SJSA1 (cell line): ENCODE measurements at places on chromosomes 1 and 21. TPM values are rescaled to one million over a fixed set of nuclear protein-coding genes. Genes with fewer than 3 reads are reported as not detected.
A peak's percentile ranks its signal among the peaks of the same experiment; 100 is the strongest.

The CHAF1B gene
- 12.1 and 16.6 TPM in 2 replicates for total RNA-seq

- DNase-seq, result no peak
- H3K27me3 ChIP-seq, result no peaks in the 10 kb centered on the region
These were observed 1.2 kb downstream of the JMJD4 start for GRCh38 chr1:227733751-227734545.

GRCh38 chr21:37130971-37131370, 57.9 kb downstream of the TTC3 start:
- no peaks in the 10 kb centered on the region for H3K4me1 ChIP-seq
- DNase-seq, result no peak
- no peak overlapping the region for H3K4me3 ChIP-seq

The GPR89B gene
- total RNA-seq, result 7.8 and 25.2 TPM in 2 replicates

- H3K36me3 ChIP-seq, result no peaks in the 10 kb centered on the region
- no peak for DNase-seq
- H3K27me3 ChIP-seq, result no peaks in the 10 kb centered on the region
- H3K27ac ChIP-seq, result no peak overlapping the region
- H3K4me1 ChIP-seq, result no peaks in the 10 kb centered on the region
These were observed 17.0 kb upstream of the OLFML2B start for GRCh38 chr1:162040657-162041056.

GRCh38 chr1:25774921-25775771, 24.8 kb upstream of the SELENON start:
- no peaks in the 10 kb centered on the region for H3K4me1 ChIP-seq
- DNase-seq, result no peak
- H3K27me3 ChIP-seq, result no peaks in the 10 kb centered on the region
- no peak overlapping the region for H3K27ac ChIP-seq
- H3K4me3 ChIP-seq, result no peak overlapping the region

The DCST2 gene
- not detected in 2 replicates for total RNA-seq

GRCh38 chr1:151367658-151368392, 4.7 kb downstream of the SELENBP1 start:
- no peaks in the 10 kb centered on the region for H3K27me3 ChIP-seq
- peaks cover 15% of the 10 kb centered on the region for H3K4me1 ChIP-seq
- H3K4me3 ChIP-seq, result no peak overlapping the region
- peaks cover 23% of the 10 kb centered on the region for H3K36me3 ChIP-seq

- no peak overlapping the region for H3K4me3 ChIP-seq
- H3K36me3 ChIP-seq, result no peaks in the 10 kb centered on the region
- H3K27me3 ChIP-seq, result no peaks in the 10 kb centered on the region
- no peak overlapping the region for H3K27ac ChIP-seq
- peaks cover 29% of the 10 kb centered on the region for H3K4me1 ChIP-seq
These were observed 7.7 kb upstream of the LAMB3 start for GRCh38 chr1:209659909-209660308.

GRCh38 chr1:228781161-228781808, 46.0 kb downstream of the RHOU start:
- H3K36me3 ChIP-seq, result no peaks in the 10 kb centered on the region
- 0 out of 2 replicates have a peak overlapping the region, but pooled peaks have one; percentile 24 for H3K27ac ChIP-seq
- H3K4me3 ChIP-seq, result no peak overlapping the region
- no peak for DNase-seq
- no peaks in the 10 kb centered on the region for H3K27me3 ChIP-seq

The SLC30A10 gene
- total RNA-seq, result not detected in 2 replicates

- no peaks in the 10 kb centered on the region for H3K4me1 ChIP-seq
- DNase-seq, result no peak
- no peak overlapping the region for H3K27ac ChIP-seq
- peaks cover 2% of the 10 kb centered on the region; the same call in 1 of the 2 replicates for H3K27me3 ChIP-seq
- H3K4me3 ChIP-seq, result no peak overlapping the region
These were observed 32.7 kb upstream of the DHCR24 start for GRCh38 chr1:54919367-54920359.

- peaks cover 4% of the 10 kb centered on the region; the same call in 1 of the 2 replicates for H3K4me1 ChIP-seq
- H3K27me3 ChIP-seq, result no peaks in the 10 kb centered on the region
- no peak for DNase-seq
- no peak overlapping the region for H3K27ac ChIP-seq
- H3K4me3 ChIP-seq, result no peak overlapping the region
These were observed 90.1 kb downstream of the DMRTB1 start for GRCh38 chr1:53549287-53549686.

GRCh38 chr1:160354388-160354985, 11.3 kb downstream of the NCSTN start:
- no peaks in the 10 kb centered on the region for H3K4me1 ChIP-seq
- no peak overlapping the region for H3K27ac ChIP-seq
- DNase-seq, result peak; percentile 18
- no peaks in the 10 kb centered on the region for H3K27me3 ChIP-seq

The ERVH48-1 gene
- total RNA-seq, result not detected in 2 replicates

GRCh38 chr1:180620581-180620980, 11.2 kb upstream of the XPR1 start:
- H3K4me3 ChIP-seq, result no peak overlapping the region
- no peaks in the 10 kb centered on the region for H3K36me3 ChIP-seq
- no peak for DNase-seq
- no peak overlapping the region for H3K27ac ChIP-seq

DNA sequence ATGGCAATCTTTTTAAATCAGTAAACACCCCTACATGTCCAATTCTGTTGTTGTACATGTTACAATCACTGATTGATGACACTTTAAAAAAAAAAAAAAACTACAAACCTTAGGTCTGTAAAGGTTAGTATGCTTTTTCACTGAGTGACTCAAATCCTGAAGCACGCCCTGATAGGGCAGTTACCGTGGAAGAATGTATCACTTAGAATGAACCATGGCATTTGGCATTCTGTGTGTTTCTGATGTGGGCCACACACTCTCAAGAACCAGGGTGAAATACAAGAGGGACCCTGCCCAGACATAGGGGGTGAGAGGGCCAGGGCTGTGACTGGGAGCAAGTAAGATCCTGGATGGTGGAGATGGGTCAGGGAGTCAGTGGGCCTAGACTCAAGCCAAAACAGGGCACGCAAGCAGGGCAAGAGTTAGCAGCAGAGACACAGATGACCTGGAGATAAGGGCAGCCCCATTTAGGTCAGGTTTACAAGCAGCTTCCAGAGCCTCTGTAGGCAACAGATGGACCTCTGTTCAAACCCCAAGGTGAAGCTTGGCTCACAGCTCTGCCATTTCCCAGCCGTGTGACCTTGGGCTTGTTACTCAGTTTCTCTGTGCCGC, 47.6 kb upstream of the DMRTB1 start:
- H3K4me1 ChIP-seq, result peaks cover 56% of the 10 kb centered on the region
- H3K27me3 ChIP-seq, result 0 out of 2 replicates have a peak, but pooled peaks cover 5% of the 10 kb centered on the region
- H3K27ac ChIP-seq, result no peak overlapping the region

- DNase-seq, result no peak
- no peak overlapping the region for H3K4me3 ChIP-seq
- no peaks in the 10 kb centered on the region for H3K27me3 ChIP-seq
These were observed 2.5 kb downstream of the IL24 start for GRCh38 chr1:206899717-206900116.

The FAM72B gene
- total RNA-seq, result 5.1 and 9.6 TPM in 2 replicates

GRCh38 chr1:205532026-205532898, 27.8 kb downstream of the CDK18 start:
- H3K27me3 ChIP-seq, result peaks cover 3% of the 10 kb centered on the region; the same call in 1 of the 2 replicates
- no peak overlapping the region for H3K27ac ChIP-seq
- no peaks in the 10 kb centered on the region for H3K36me3 ChIP-seq

DNA sequence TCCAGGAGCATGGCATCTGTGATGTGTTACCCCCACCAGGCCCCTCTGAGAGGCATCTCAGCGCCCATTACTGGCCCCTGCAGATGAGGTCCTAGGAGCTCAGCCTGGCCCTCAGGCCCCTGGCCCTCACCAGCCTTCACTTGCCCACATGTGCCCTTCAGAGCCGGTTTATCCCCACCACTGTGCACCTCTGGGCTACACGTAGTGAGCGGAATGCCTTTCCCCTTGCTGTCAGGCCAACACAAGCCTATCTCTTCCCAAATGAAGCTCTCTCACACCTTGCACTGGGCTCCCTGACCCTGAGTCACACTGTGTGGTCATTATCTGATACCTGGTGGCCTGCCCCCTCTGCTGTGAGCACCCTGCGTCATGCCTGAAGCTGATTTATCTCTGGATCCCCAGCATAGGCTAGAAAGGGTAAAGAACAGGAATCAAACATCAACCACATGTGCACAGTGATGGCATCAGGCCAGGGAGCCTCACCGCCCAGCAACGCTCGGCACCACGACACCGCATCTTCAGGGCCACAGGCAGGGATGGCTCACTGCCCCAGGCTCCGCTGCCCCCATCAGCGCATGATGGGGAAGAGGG, 49.1 kb downstream of the GLIS1 start:
- H3K4me1 ChIP-seq, result peaks cover 21% of the 10 kb centered on the region
- no peaks in the 10 kb centered on the region for H3K27me3 ChIP-seq
- no peak overlapping the region for H3K27ac ChIP-seq
- no peak for DNase-seq

- H3K27ac ChIP-seq, result peak overlapping the region; percentile 36
- no peak for DNase-seq
- no peaks in the 10 kb centered on the region for H3K27me3 ChIP-seq
- H3K4me1 ChIP-seq, result peaks cover 14% of the 10 kb centered on the region
- no peak overlapping the region for H3K4me3 ChIP-seq
These were observed 80.2 kb downstream of the COLGALT2 start for GRCh38 chr1:183957216-183957830.

- H3K4me1 ChIP-seq, result peaks cover 6% of the 10 kb centered on the region
- no peaks in the 10 kb centered on the region for H3K27me3 ChIP-seq
- no peak for DNase-seq
- no peaks in the 10 kb centered on the region for H3K36me3 ChIP-seq
These were observed 7.4 kb downstream of the DCST2 start for GRCh38 chr1:155026154-155026553.

The CA14 gene
- not detected in 2 replicates for total RNA-seq

DNA sequence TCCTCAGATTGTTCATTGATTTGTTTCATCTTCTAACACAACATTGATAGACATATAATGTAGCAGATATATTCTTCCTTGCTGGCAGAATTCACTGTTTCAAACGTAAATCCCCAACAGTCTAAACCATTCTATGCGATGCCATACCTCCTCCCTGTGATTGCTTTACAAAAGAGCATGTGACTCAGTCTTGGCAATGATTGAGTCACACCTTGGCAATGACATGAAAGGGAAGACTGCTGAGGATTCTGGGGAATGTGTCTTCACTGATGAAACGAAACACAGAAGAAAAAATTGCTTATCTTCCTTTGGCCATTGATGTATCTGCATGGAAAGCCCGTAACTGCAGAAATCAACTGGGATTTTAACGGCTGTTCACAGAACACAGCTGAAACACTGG, 409.6 kb upstream of the ZRANB2 start:
- no peak overlapping the region for H3K4me3 ChIP-seq
- H3K27me3 ChIP-seq, result no peaks in the 10 kb centered on the region
- H3K36me3 ChIP-seq, result no peaks in the 10 kb centered on the region

DNA sequence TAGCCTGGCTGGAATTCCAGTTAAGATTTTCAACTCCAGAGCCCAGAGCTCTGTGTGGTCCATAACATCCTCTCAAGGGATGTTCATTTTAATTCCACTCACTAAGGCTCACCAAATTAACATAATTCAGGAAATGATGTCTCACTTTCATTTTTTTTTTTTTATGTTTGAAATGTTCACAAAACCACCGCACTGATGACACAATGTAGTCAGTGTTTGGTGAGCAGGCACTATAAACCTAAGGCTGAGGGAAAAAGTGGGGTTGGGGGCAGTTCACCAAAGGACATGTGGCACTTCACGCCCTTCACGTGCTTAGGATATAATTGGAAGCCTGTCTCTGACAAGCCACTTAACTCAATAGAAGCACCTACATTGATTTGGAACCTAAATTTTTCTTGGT, 177.3 kb upstream of the CAMK1G start:
- no peaks in the 10 kb centered on the region for H3K36me3 ChIP-seq
- peak overlapping the region; percentile 45 for H3K27ac ChIP-seq
- peaks cover 45% of the 10 kb centered on the region for H3K4me1 ChIP-seq

- no peaks in the 10 kb centered on the region for H3K4me1 ChIP-seq
- no peak overlapping the region for H3K27ac ChIP-seq
- no peak overlapping the region for H3K4me3 ChIP-seq
These were observed 120.1 kb downstream of the AKT3 start for GRCh38 chr1:243729956-243730355.

- no peak overlapping the region for H3K27ac ChIP-seq
- H3K4me3 ChIP-seq, result no peak overlapping the region
- no peaks in the 10 kb centered on the region for H3K27me3 ChIP-seq
- peaks cover 6% of the 10 kb centered on the region for H3K36me3 ChIP-seq
- H3K4me1 ChIP-seq, result peaks cover 6% of the 10 kb centered on the region
- no peak for DNase-seq
These were observed 4.4 kb upstream of the PYCR2 start for GRCh38 chr1:225928186-225929175.

DNA sequence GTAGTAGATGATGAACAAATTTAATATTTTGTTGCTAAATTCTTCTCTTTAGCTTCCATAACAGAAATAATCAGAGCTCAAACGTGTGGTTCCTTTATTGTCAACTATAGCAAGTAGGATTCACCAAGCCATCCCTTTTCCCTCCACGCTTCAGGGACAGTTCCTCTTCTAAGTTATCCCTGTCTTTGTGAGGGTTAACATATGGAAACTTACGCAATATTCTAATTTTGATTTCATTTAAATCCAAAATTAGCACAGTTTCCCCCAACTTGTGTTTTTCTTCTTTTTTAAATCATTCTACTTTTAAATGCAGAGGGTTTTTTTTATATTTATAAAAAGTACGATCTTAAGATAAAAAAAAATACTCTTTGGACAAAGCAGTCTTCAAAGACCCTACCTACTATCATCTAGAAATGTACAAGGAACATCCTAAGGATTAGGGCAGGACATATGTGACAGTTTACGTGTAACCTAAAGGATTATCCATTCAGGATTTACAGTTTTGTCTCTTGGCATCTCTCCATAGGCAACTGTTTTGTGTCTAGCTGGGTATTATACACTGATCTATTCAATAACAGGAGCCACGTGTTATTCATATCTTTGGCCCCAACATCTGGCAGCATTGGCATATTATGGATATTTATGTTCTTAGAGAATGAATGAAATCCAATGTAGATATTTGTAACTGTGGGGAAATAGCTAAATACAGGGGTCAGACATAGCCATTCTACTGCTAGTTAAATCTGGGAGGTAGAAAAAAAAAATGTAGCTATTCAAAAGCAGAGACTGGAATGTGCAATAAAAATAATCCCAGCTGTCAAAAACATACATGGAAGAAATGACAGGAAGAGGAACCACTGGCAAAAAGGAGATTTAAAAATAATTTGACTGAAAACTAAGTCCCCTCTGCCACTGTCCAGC, 272.9 kb downstream of the NEGR1 start:
- H3K27me3 ChIP-seq, result no peaks in the 10 kb centered on the region
- DNase-seq, result no peak
- no peaks in the 10 kb centered on the region for H3K36me3 ChIP-seq
- H3K4me3 ChIP-seq, result no peak overlapping the region

The FLG2 gene
- not detected in 2 replicates for total RNA-seq

GRCh38 chr1:207646944-207647579, 2.1 kb downstream of the CR1L start:
- no peak for DNase-seq
- H3K4me3 ChIP-seq, result no peak overlapping the region
- no peak overlapping the region for H3K27ac ChIP-seq
- H3K36me3 ChIP-seq, result no peaks in the 10 kb centered on the region
